Frontal cortex (tissue), 4 donors: ENCODE measurements at places on chromosomes 12 and 14. TPM values are rescaled to one million over a fixed set of nuclear protein-coding genes. Genes with fewer than 3 reads are reported as not detected.
A peak's percentile ranks its signal among the peaks of the same experiment; 100 is the strongest.

DNA sequence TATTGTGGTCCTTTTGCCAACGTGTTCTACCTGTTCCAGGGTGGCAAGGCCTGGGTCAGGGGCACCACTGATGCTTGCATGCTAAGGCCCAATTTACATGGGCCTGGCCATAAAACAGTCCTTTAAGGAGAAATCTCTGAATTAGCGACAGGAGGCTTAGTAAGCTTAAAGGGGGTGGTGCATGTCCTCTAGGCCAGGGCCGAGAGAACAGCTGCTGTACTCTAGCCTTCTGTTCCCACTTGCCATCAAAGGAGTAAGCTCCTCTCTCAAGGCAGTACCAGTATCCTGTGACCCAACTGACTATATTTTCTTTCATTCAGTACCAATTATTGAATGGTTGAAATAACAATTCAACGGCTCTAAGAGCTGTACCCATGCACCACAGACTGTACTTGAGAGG, 67.7 kb upstream of the ZDHHC17 start:
- no peak for DNase-seq

- no peak for DNase-seq
Observed at GRCh38 chr12:111442301-111443045, 36.8 kb downstream of the SH2B3 start.

GRCh38 chr14:33455654-33456345, 495.1 kb downstream of the EGLN3 start:
- no peak for DNase-seq

DNA sequence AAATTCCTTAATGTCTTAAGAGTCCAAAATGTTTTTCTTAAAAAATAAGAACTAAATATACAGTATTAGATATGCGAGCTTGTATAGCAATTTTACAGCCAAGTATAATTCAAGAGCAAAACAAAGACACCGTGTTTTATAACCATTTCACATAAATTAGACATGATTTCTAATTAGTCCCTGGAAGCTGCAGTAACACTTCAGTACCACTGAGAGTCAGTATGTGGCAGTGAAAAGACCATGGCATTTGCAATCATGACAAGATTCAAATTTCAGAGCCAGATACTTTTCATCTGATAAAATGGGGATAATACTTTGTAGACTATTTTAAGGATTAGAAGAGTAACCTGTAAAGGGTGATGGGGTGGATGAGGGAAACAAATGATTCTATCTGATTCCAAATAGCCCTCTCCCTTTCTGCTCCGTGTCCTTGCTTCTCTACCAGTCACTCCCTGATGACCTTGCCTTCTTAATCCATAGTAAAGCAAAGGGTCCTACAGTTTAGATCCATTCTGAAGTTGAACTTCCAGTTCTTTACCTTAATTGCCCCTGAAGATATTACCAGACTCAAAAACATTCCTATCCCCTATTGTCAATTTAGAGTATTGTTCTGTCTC, 145.4 kb upstream of the ABCD2 start:
- peak; percentile 2 for DNase-seq

DNA sequence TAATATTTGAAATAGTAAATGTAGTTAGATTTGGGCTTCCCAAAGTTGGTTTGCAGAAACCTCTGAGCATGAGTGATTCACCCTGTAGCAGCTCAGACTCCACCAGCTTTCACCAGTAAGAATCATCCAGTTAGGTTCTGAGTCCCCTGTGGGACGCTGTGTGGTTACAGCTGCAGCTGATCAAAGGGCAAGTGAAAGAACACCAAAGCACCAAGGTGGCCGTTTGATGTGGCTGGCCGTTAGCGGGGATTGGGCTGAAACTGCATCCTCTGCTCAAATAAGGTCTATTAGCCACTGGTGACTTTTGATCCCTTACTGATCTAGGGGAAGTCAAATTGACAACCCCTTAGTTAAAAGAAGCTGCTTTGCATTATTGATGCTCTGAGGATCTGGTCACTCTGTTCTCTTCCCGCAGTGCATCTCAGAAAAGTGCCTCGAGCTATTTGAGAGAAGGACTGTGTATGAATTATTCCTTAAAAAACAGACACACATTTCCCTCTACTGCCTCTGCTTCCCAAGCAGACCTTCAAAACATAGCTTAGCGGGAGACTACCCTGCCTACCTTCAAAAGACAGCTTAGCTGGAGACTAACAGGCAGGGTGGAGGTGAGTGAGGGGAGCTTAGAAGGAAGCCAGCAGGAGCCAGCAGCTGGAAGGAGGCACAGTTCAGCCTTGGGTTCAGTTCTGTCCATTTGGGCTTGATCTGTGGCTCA, 3.7 kb downstream of the ABHD12B start:
- DNase-seq: no peak

- DNase-seq: no peak
Observed at GRCh38 chr12:457676-458075, 2.1 kb upstream of the B4GALNT3 start.

DNA sequence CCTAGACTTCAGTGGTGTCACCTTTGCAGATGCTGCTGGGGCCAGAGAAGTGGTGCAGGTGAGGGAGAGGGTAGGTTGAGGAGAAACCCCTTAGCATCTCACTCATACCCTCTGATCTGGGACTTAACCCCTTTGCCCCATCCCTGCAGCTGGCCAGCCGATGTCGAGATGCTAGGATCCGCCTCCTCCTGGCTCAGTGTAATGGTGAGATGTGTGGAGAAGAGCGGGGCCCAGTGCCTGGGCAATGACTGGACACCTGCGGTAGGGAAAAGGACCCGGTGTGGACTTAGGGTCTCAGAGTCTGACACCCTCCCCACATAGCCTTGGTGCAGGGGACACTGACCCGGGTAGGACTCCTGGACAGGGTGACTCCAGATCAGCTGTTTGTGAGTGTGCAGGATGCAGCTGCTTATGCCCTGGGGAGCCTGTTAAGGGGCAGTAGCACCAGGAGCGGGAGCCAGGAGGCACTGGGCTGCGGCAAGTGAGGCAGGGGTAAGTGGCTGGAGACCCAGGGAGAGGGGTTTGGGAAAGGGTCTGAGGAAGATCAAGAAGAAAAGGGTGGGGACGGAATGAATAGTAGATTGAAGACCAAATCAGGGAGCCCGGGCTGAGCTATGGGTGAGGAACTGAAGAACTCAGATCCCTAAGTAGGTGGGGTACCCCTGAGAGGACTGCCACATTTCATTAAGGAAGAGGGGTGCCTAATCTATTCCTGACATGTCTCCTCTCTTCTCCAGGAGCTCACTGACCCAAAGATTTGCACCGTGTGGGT, 7.6 kb downstream of the B4GALNT1 start:
- DNase-seq: no peak

GRCh38 chr12:14771651-14772137, 31.6 kb downstream of the WBP11 start:
- DNase-seq: no peak

GRCh38 chr12:100845095-100845494, 50.5 kb downstream of the ANO4 start:
- DNase-seq: no peak

GRCh38 chr14:74176400-74176793, 62.9 kb upstream of the VSX2 start:
- DNase-seq: no peak

- peak; percentile 52 for DNase-seq
Observed at GRCh38 chr12:11581179-11581755, 68.2 kb upstream of the ETV6 start.

GRCh38 chr12:103547929-103548328, 39.1 kb upstream of the STAB2 start:
- DNase-seq: no peak

DNA sequence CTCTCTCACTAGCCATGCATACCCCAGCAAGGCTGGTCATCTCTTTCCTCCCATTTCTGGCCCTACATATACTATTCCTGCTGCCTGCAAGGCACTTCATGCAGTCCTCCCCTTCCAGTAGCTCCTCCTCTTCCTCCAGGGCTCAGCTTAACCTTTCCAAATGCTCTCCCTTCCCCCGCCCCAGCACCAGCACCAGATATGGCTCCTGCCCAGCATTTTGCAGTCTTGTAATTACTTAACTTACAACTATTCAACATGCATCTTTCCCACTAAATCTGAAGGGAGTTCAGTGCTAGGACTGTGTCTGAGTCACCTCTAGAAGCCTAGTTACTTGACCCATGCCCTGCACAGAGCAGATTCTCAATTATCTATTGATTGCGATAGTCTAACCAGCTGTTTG, 1.8 kb upstream of the FBXO21 start:
- no peak for DNase-seq

DNA sequence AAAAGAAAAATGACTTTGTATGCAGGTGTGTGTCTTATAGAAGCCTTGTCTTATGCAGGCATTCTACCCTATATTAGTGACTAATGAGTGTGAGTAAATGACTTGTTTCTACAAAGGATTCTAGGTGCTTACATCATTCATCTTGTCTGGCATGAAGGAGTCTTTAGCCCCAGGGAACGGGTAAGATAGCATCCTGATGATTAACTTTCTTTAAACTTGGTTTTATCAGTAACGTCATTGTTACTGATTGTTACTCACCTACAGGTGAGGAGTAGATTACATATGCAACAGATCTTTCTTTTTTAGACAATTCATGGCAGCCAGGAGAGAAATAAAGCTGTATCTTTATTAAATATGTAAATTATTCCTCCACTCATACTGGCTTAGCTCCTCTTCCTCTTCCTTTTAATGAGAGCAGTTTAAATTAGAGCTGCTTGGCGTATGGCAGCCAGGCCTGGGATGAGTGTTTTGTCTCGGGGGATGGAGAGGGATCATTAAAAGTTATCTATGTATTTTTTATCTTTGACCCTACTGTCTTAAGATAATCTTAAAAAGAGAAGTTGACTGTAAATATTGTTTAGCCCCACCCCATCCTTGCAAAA, 57.2 kb upstream of the ATP2A2 start:
- DNase-seq: no peak

DNA sequence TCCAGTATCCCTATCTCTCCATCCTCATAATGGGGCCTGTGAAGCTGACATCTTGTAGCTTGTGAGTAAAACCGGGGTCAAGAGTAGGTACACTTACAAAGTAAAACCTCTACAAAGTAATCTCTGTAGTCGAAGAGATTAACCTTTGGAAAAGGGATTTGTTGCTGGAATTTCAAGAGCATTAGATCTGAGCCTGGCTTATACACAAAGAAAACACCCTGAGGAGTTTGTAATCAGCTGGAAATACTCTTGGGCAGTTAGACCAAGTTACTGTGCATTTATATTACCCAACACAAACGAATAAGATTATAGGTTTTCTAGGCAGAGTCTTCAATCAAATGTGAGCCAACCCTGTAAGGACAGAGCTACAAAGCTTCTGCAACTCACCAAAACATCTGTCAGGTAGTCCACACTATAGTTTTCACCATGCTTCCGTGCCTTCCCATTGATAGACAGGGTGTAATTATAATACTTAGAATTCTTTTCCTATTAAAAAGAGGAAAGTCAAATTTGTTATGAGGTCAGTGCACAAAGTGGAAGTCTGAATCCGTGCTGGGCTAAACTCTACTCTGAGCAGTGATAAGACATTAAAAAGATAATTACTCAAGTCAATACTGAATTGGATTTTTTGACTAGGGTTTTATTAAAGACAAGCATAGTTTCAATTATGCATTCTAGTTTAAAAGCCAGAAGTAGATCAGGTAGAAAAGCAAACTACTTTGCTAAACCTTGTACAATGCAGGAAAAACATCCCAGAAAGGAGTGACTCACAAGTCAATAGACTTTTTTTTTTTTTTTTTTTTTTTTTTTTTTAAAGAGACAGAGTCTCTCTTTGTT, 14.6 kb downstream of the GNS start:
- DNase-seq: no peak

GRCh38 chr14:99578541-99579101, 25.4 kb downstream of the CCDC85C start:
- DNase-seq: no peak

GRCh38 chr12:78009031-78009430, 178.3 kb downstream of the NAV3 start:
- no peak for DNase-seq

IGFBP6 gene
- total RNA-seq: 9.0 TPM

COL2A1 gene
- total RNA-seq: 0.82 TPM

- no peak for DNase-seq
Observed at GRCh38 chr12:21438643-21439042, 1.2 kb downstream of the PYROXD1 start.

- DNase-seq: no peak
Observed at GRCh38 chr14:41235466-41235865, 371.2 kb upstream of the LRFN5 start.

GRCh38 chr12:53722450-53723041, 4.7 kb downstream of the CALCOCO1 start:
- DNase-seq: no peak
